ENCODE measurements at places on chromosomes 12 and 14. TPM values are rescaled to one million over a fixed set of nuclear protein-coding genes. Genes with fewer than 3 reads are reported as not detected.

SYNE2 gene
- total RNA-seq, result 314 TPM

C14orf39 gene
- total RNA-seq, result not detected

SLCO1B1 gene
- total RNA-seq, result not detected

SDS gene
- 0.33 TPM for total RNA-seq

DNA sequence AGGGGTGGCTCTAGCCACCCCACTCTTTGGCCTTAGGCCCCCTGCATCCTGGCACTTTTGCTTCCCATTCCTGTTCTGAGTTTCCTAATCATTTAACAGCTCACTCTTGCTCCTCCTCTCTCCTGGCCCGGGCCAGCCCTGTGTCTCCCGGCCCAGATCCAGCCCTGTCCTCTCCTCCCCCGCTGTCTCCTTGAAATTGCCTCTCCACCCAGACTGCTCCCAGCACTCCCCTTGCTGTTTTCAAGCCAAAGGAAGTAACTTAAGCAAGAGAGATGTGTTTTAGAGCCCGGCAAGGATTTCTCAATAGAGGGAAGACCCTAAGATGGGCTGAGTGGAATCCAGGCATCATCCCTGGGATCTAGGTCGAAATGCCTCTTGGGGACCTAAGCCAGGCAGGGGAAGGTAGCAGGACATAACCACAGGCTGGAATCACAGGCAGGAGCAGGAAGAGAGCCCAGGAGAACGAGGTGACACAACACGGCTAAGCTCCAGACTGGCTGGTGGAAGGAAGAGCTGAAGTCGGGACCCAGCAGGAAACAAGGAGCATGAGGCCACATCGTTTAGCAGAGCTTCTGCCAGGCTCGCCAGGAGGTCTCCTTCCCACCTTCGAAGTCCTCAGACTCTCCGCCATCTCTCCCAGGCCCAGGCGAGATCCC is 2.0 kb upstream of the LRP1-AS start:
- peak overlapping the region; percentile 58 for H3K27ac ChIP-seq
- H3K36me3 ChIP-seq, result peaks cover 10% of the 10 kb centered on the region
- peak; percentile 27 for DNase-seq
- no peaks in the 10 kb centered on the region for H3K27me3 ChIP-seq
- H3K4me3 ChIP-seq, result no peak overlapping the region

GRCh38 chr12:128745772-128746689 is 77.7 kb downstream of the SLC15A4 start:
- H3K27ac ChIP-seq, result no peak overlapping the region
- H3K4me3 ChIP-seq, result no peak overlapping the region

DNA sequence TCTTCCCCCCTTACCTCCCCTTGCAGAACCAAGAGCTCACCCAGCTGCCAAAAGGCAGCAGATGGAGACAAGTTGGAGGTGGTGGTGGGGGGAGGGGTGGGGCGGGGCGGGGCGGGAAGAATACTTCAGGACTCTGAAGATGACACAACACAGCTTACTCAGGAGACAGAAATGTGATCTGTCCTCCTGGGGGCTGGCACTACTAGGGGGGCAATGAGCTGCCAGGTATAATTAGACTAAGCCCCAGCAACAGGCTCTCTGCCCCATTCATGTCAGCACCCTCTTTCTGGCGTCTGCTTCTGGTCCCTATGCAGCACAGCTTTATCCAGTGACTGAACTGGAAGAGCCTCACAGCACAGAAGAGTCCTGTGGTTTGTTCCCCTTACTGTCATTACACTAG is 407.0 kb downstream of the MED13L start:
- no peaks in the 10 kb centered on the region for H3K36me3 ChIP-seq
- H3K4me3 ChIP-seq, result no peak overlapping the region
- no peak overlapping the region for H3K27ac ChIP-seq
- H3K27me3 ChIP-seq, result no peaks in the 10 kb centered on the region
- no peak for DNase-seq

GRCh38 chr14:96844857-96845570 is 47.8 kb downstream of the VRK1 start:
- no peaks in the 10 kb centered on the region for H3K4me1 ChIP-seq
- no peaks in the 10 kb centered on the region for H3K27me3 ChIP-seq
- H3K27ac ChIP-seq, result no peak overlapping the region

DNA sequence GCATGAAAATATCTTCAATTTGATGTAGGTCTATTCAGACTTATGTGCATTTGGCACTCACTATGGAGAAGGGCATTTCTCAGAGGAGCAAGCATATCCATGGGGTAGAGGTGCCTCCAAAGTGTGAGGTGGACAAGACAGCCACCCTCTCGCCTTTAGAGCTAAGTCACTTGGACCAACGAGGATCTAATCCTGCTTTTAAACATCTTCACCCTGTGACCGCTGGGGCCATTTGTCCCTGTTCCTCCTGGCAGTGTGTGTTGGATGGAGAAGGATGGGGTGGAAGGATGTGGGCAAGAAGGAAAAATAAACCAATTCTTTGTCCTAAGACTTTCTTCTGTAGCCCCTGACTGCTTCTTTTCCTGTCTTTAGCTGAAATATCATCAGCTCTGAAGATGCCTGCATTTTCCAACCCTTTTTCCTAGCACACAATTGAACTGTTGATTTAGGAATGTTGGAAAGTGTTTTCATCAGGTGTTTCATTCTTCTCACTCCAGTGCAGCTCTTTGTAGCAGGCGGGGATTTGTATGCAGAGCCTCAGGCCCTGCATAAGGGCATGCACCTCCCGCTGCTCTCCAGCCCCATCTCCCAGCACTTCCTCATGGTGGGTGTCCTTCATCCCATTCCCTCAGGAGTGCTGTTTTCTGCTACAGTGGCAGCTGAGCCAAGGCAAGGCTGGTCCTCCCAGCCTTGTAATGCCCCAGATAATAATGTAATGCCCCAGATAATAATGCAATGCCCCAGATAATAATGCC is 5.3 kb downstream of the FGF6 start:
- H3K36me3 ChIP-seq, result no peaks in the 10 kb centered on the region
- H3K27me3 ChIP-seq, result no peaks in the 10 kb centered on the region
- no peaks in the 10 kb centered on the region for H3K4me1 ChIP-seq
- H3K4me3 ChIP-seq, result no peak overlapping the region
- no peak overlapping the region for H3K27ac ChIP-seq
- DNase-seq, result no peak

DNA sequence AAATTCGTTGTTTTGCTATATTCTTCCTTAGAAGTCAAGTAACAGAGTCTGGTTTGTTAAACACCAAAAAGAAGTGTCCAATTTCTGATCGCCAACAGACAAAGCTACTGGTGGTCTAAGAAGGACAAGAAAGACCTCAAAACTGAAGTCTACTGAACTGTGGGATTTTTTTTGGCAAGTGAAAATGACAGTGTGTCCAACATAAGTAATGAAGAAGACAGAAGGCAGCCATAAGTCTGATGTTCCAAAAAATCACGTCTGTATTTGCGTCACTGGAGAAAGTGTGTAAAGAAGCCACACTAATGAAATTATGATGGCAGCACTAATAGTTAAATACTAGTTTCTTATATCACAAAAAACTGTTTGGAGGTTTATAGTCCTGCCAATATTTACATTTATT is 32.6 kb downstream of the WASHC3 start:
- H3K27ac ChIP-seq, result no peak overlapping the region
- H3K27me3 ChIP-seq, result no peaks in the 10 kb centered on the region
- no peaks in the 10 kb centered on the region for H3K4me1 ChIP-seq
- no peak overlapping the region for H3K4me3 ChIP-seq
- no peak for DNase-seq
- H3K36me3 ChIP-seq, result no peaks in the 10 kb centered on the region
